Smooth muscle cell of the pulmonary artery (primary cell): ENCODE measurements at places on chromosomes 12 and 14. TPM values are rescaled to one million over a fixed set of nuclear protein-coding genes. Genes with fewer than 3 reads are reported as not detected.

Gene REM2
- 0.07 and 0.13 TPM in 2 replicates for total RNA-seq

Gene ZNF891
- total RNA-seq: 1.2 and 1.4 TPM in 2 replicates

Gene SLC39A2
- total RNA-seq: not detected in 2 replicates

Gene CEP170B
- 19.5 and 43.3 TPM in 2 replicates for total RNA-seq

Gene CRIP1
- 5.1 and 7.4 TPM in 2 replicates for total RNA-seq

Gene COCH
- total RNA-seq: 0.46 TPM in 1 of 2 replicates, not detected in the other

Gene SERPINA10
- not detected in 2 replicates for total RNA-seq

Gene PXMP2
- total RNA-seq: 8.1 and 8.9 TPM in 2 replicates
